Chondrocyte (in vitro differentiated cells): ENCODE measurements at places on chromosomes 3 and 15. TPM values are rescaled to one million over a fixed set of nuclear protein-coding genes. Genes with fewer than 3 reads are reported as not detected.

LYSMD4 gene
- 13.1 to 17.1 TPM (median 13.2 TPM) in 3 replicates for total RNA-seq

CYP19A1 gene
- total RNA-seq, result 1.3 TPM in 1 of 3 replicates, not detected in the others

UBA7 gene
- total RNA-seq, result 25.6 to 45.3 TPM (median 26.3 TPM) in 3 replicates

SEC61A1 gene
- 353 to 419 TPM (median 388 TPM) in 3 replicates for total RNA-seq

FAIM gene
- 10.6 to 17.0 TPM (median 16.5 TPM) in 3 replicates for total RNA-seq

FBXO45 gene
- 9.8 to 10.0 TPM (median 9.9 TPM) in 3 replicates for total RNA-seq

MB21D2 gene
- 8.2 to 8.9 TPM (median 8.7 TPM) in 3 replicates for total RNA-seq

KLF15 gene
- total RNA-seq, result 0.41 to 1.8 TPM (median 1.3 TPM) in 3 replicates

LMCD1 gene
- 260 to 268 TPM (median 263 TPM) in 3 replicates for total RNA-seq

UQCC5 gene
- 13.7 to 30.4 TPM (median 16.9 TPM) in 3 replicates for total RNA-seq

TM4SF1 gene
- total RNA-seq, result 42.8 to 60.3 TPM (median 59.9 TPM) in 3 replicates

MAN2C1 gene
- 105 to 158 TPM (median 109 TPM) in 3 replicates for total RNA-seq

C3orf22 gene
- total RNA-seq, result not detected in 3 replicates

DNAJC19 gene
- 34.1 to 38.7 TPM (median 37.8 TPM) in 3 replicates for total RNA-seq

MYZAP gene
- 0.17 to 1.9 TPM in 2 of 3 replicates, not detected in the other for total RNA-seq

EIF4A2 gene
- total RNA-seq, result 311 to 422 TPM (median 322 TPM) in 3 replicates

INSYN1 gene
- total RNA-seq, result 9.9 to 24.9 TPM (median 23.0 TPM) in 3 replicates

CACNA2D3 gene
- total RNA-seq, result not detected in 3 replicates

IGF1R gene
- 110 to 119 TPM (median 119 TPM) in 3 replicates for total RNA-seq

SLC24A1 gene
- total RNA-seq, result 8.7 to 11.1 TPM (median 10.7 TPM) in 3 replicates

GNAT1 gene
- total RNA-seq, result not detected in 3 replicates

FMN1 gene
- 4.0 to 6.6 TPM (median 4.8 TPM) in 3 replicates for total RNA-seq

NANOGP8 gene
- total RNA-seq, result not detected in 3 replicates

HIGD2B gene
- total RNA-seq, result not detected in 3 replicates

PAQR5 gene
- 0.20 TPM in 1 of 3 replicates, not detected in the others for total RNA-seq

SLC51B gene
- total RNA-seq, result not detected in 3 replicates

CHRM5 gene
- total RNA-seq, result not detected in 3 replicates

PLD1 gene
- 14.7 to 17.0 TPM (median 16.4 TPM) in 3 replicates for total RNA-seq

PPP1R14D gene
- total RNA-seq, result not detected in 3 replicates

STAC gene
- 0.07 TPM in 1 of 3 replicates, not detected in the others for total RNA-seq

SNTN gene
- not detected in 3 replicates for total RNA-seq

DET1 gene
- 4.1 to 6.4 TPM (median 4.7 TPM) in 3 replicates for total RNA-seq

UTS2B gene
- total RNA-seq, result 0.17 to 0.44 TPM in 2 of 3 replicates, not detected in the other

OR5H1 gene
- total RNA-seq, result not detected in 3 replicates

NR1I2 gene
- total RNA-seq, result not detected in 3 replicates

COL6A6 gene
- total RNA-seq, result not detected in 3 replicates

P2RY1 gene
- 0.05 to 0.10 TPM in 2 of 3 replicates, not detected in the other for total RNA-seq

GABRR3 gene
- total RNA-seq, result not detected in 3 replicates

MED12L gene
- total RNA-seq, result 0.97 to 2.6 TPM (median 2.4 TPM) in 3 replicates

RPP14 gene
- 11.2 to 16.0 TPM (median 14.2 TPM) in 3 replicates for total RNA-seq

MAGI1 gene
- 18.7 to 19.3 TPM (median 18.9 TPM) in 3 replicates for total RNA-seq

CDHR4 gene
- not detected in 3 replicates for total RNA-seq
